ENCODE measurements at places on chromosomes 16 and 17.

DNA sequence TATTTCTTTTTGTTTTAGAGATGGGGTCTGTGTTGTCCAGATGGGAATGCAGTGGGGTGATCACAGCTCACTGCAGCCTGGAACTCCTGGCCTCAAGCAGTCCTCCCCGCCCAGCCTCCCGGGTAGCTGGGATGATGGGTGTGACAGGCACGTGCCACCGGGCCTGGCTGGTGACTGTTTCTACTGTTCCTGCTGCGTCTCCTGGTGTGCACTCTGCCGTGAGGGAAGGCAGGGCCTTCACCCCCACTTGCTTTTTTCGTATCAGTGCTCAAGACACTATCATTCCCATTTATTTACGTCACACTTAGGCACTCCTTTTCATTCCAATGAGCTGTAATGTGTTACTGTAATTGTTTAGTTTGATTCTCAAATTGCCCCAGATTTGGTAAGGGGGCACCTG, 25.3 kb upstream of the PVALEF start:
- DNase-seq = no peak

GRCh38 chr17:38454532-38454931, 26.3 kb downstream of the ARHGAP23 start:
- no peak for DNase-seq

DNA sequence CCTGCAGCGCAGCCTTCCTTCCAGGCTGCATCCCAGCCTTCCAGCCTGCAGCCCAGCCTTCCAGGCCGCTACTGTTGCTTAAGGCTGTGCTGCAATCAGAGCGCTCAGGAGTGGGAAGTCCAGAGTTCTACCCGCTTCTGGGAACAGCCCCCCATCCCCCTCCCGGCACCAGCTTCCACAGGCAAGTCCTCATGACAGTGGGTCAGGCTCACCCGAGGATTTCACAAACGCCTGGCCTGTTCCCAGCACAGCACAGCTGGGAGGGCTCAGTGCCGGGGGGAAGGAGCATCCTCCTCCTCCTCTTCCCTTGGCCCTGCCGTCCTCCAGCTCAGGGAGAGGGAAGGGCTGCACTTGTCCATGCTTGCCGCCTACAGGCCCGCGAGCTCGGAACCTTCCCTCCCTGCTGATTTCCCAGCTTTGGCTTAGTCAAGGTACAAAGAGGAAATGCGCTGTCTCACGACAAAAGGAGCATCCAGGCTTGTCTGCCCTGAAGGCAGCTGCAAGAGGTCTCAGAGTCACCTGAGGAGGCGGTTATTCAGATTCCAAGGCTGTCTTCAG, 8.3 kb downstream of the SOCS3 start:
- no peak for DNase-seq

GRCh38 chr17:65011966-65012365, 44.6 kb downstream of the GNA13 start:
- no peak for DNase-seq

GRCh38 chr16:27965801-27966200, 97.7 kb downstream of the GSG1L start:
- DNase-seq = no peak

Data from WERI-Rb-1 (cell line).